Common myeloid progenitor, CD34-positive (primary cell): ENCODE measurements at places on chromosomes 5 and 9.

GRCh38 chr9:79257790-79258351 lies 313.9 kb upstream of the TLE4 start:
- DNase-seq = no peak

DNA sequence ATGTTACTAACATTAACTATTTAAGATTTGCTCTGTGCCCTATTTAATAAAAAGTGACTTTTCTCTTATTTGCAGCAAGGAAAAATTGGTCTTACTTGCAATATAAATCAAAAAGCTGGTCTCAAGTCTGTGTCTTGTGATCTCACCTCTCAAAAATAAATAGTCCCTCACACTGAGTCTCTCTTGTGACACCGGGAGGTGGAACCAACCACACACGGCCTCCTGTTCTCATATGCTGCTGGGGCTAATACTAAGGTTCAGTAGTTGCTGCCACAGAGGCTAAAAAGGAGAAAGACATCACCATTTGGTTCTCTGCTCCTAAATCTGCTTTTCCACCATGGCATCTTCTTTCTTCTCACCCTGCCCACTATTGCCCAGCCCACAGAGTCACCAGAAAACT lies 175.8 kb upstream of the FTMT start:
- DNase-seq = peak; percentile 67

GRCh38 chr5:128453121-128453520 lies 84.9 kb downstream of the FBN2 start:
- DNase-seq = no peak

- DNase-seq = no peak
Observed at GRCh38 chr9:16750553-16750952, 119.9 kb downstream of the BNC2 start.

GRCh38 chr9:74255489-74255984 lies 241.6 kb upstream of the RORB start:
- DNase-seq = no peak

- peak; percentile 59 for DNase-seq
Observed at GRCh38 chr9:78325343-78325742, 28.4 kb downstream of the PSAT1 start.

GRCh38 chr5:142888469-142889085 lies 118.4 kb downstream of the ARHGAP26 start:
- peak; percentile 39 for DNase-seq

GRCh38 chr9:5712651-5713390 lies 83.9 kb downstream of the RIC1 start:
- DNase-seq = no peak

GRCh38 chr5:27158171-27158570 lies 119.8 kb upstream of the CDH9 start:
- no peak for DNase-seq

- no peak for DNase-seq
Observed at GRCh38 chr9:38406476-38407186, 14.1 kb downstream of the ALDH1B1 start.

DNA sequence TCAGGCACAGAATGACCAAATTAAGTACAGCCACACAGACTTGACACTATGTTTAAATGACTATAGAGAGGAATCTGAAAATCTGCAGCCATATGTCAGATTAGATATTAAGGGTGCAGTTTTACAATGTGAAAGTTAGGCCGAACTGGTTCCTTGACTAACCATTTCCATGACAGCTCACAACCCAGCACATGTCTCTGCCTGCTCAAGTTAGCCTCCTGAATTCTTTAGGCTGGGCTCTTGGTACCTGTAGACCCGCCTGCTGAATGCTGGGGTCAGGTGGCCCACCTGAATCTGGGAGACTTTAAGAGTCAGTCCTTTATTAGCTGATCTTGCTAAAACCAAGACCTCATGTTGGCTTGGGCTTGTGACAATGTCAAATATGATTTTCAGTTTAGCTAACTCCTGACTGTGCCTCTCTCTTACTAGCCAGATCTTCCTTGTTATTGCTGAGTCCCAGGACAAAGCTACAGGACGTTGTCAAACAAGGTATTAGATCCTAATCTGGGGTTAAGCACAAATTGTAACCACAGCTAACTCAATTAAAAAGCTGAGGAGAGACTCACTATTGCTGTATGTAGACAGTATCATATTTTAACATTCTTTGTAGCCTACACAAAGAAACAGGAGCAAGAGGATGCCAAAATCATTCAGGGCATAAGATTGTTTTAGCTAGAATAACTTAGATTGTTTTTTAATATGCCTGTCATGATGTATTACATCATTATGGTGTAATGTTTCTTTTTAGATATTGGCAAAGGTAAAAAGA lies 490.9 kb downstream of the SEMA5A start:
- no peak for DNase-seq

DNA sequence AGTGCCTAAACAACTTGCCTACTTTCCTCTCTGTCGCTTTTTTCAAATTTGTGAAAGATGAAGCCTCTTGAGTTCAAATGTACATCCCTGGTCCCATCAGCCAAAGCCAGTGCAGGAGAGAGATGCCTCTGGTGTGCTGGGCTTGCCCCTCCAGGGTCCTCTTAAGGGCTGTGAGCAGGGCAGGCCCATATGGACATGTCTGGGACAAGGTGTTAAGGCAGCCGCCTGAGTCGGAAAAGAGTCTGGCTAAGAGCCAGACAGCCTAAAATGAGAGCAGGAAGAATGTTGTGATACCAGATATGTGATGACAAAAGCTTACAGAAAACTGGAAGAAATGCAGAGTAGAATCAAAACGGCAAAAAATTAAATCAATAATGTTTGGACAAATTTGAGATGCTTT lies 72.5 kb downstream of the APTX start:
- no peak for DNase-seq

GRCh38 chr5:178351221-178352034 lies 118.8 kb upstream of the PHYKPL start:
- DNase-seq = no peak

- DNase-seq = no peak
Observed at GRCh38 chr5:79893485-79893884, 97.6 kb downstream of the MTX3 start.

DNA sequence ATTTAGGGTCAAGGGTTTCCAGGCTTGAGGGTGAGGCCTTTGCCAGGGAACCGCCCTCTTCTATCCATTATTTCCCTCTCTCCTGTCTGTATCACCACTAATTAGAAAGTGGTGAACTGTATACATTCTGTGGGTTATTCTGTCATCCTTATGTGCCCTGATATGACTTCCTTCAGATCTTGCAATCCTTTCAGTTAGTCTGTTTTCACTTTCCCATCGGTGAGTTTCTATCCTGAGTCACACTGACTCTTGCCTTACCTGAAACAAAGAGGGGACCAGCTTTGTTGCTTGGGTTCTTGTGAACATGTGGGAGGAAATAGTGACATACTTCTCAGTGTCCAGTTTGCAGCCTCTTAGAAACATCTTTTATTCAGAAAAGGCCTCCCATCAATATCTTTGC lies 205.4 kb upstream of the GHR start:
- no peak for DNase-seq

DNA sequence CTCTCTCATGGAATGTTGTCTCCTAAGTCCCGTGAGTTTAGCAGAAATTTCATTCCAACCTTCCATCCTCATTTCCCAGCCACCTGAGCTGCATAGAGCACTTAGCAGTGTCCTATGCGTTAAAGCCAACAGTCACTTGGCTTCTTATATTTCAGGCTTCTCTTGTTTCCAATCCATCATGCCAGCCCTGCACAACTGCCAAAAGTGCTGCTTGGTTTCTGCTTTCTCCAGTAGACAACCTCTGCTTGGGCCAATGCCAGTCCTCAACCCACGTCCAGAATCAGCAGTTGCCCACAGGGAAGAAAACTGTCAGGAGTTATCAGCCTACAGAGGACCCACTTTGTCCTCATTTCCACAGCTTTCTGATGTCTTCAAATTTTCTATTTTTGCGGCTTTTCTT lies 42.5 kb downstream of the KCNIP1 start:
- DNase-seq = no peak

GRCh38 chr5:8829323-8830029 lies 716.4 kb downstream of the SEMA5A start:
- no peak for DNase-seq

GRCh38 chr5:93053825-93054224 lies 527.2 kb downstream of the NR2F1-AS1 start:
- DNase-seq = no peak

GRCh38 chr9:126057121-126057825 lies 269.4 kb upstream of the MVB12B start:
- no peak for DNase-seq

GRCh38 chr5:5231576-5231975 lies 91.4 kb downstream of the ADAMTS16 start:
- DNase-seq = no peak

GRCh38 chr9:114238472-114238871 lies 83.1 kb downstream of the COL27A1 start:
- DNase-seq = no peak

- peak; percentile 20 for DNase-seq
Observed at GRCh38 chr5:173733021-173733420, 116.6 kb upstream of the BOD1 start.

GRCh38 chr5:32217886-32218396 lies 43.8 kb upstream of the GOLPH3 start:
- peak; percentile 75 for DNase-seq

GRCh38 chr5:168219515-168220410 lies 71.7 kb upstream of the WWC1 start:
- DNase-seq = peak; percentile 70

DNA sequence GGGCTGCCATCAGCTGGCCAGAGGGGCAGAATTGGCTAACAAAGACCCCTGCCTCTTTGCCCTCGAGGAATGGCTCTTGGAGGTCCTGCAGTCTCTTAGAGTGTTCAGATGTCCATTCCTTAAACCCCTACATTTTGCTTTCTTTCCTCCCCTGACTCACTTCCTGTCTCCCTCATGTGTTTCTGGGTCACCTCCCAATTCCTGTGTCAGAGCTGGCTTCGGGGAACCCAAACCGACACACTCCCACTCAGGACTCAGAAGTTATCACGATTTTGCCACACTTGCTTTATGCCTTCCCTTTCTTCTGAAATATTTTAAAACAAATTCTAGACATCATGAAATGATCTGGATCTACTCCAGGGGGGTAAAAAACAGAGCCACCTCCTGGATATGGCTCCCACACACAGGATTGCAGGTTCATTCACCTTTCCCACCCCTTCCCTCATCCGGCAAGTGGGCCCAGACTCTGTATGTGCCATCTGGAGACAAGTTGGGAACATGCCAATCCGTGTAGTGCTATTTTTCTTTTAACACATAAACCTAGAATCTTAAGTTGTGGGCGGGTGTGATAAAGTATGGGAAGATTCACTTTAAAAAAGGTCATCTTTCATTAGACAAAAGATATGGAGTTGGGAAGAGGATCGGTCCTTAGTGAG lies 145.7 kb downstream of the NXNL2 start:
- no peak for DNase-seq

- no peak for DNase-seq
Observed at GRCh38 chr9:77472646-77473045, 175.5 kb downstream of the GNA14 start.

DNA sequence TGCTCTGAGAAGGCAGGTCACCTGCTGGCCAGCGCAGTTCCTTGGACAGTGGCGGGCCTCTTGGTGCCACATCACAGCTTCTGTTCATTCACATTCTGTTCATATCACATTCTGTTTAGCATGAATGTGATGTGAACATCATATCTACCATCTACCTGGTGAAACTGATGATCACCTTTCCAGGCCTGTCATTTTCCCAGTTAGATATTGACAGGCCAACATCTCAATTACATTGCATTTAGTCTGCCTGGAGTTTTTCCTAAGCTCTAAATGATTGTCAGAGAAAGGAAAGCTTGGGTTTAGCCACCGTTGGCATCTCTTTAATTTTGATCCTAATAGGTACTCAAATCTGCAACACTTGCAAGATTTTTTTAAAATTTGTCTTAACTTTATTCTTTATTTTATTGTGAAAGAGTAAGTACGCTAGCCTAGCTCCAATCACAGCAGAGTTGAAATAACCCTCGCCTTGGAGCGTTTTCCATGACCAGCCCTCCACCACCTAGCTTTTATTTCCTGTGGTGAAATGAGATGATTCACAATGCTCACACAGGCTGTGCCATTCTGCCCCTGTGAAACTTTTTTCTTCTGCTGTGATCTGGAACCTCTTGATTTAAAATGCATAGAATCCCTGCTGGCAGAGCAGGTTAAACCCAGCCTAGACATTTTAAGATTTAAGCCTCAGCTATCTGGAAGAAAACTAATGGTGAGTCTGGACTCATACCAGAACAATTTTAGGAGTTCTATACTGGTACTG lies 225.0 kb downstream of the ESM1 start:
- DNase-seq = no peak

- DNase-seq = peak; percentile 75
Observed at GRCh38 chr9:91949946-91950664, at the start of gene ROR2. Gene ROR2 (minus strand): TSS chr9:91950228.

DNA sequence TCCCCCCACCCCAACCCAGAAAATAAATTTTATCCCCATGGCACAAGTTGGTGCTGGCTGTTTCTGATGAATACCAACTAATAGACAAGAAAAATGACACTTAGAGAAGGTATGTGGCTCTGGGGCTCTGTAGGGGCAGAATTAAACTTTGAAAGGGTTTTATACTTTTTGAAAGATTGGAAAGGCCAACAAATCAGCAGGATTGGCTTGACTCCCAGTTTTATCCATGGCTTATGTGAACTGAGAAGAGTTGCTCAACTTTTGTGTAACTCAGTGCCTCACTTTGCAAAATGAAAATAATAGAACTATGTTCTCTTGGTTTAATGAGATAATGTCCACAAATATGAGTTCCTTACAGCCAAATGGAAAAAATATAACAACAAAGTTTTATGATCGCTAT lies 288.9 kb upstream of the KIF2A start:
- DNase-seq = no peak

DNA sequence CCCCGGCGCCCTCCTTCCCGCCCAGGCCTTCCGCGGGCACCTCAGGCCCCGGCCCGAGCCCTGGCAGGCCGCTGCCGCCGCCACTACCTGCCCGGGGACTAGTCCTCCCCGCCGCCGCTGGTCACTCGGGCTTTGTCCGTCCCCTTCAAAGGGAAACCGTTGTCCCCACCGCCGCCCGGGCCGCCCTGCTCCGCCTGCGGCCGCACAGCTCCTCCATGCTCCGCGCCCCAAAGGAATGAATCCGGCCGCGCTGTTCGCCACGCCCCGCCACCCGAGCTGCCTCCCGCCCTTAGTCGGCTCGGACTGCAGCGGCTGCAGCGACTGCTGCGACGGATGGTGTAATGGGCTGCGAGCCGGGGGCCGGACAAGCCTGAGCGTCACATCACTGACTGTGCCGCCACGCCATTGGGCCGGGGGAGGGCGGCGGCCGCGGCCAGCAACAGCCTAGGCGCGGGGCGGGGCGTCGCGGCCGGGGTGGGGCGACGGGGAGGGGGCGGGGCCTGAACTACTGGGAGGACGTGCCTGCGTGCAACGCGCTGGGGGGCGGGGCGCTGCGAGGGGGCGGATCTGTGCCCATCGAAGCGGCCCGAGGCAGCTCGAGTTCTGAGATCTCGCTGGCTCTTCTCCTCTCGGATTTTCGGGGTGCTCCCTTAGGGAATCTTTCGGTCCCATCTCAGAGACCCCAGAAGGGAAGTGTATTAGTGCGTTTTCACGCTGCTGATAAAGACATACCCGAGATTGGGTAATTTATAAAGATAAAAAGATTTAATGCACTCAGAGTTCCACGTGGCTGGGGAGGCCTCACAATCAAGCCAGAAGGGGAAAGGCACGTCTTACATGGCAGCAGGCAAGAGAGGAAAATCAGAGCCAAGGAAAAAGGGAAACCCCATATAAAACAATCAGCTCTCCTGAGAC lies at the start of gene FEM1C:
Gene FEM1C (minus strand): TSS at position 340 of the 915 bp plus-strand sequence. CDS start 1,282 bp downstream, outside the sequence.
- DNase-seq = peak; percentile 97

GRCh38 chr9:87622923-87623322 lies 103.0 kb upstream of the CTSL start:
- peak; percentile 59 for DNase-seq
